GM03348 (cell line): ENCODE measurements at places on chromosomes 16 and 17.

GRCh38 chr16:26189536-26189935, 497.8 kb downstream of the HS3ST4 start:
- DNase-seq, result no peak

DNA sequence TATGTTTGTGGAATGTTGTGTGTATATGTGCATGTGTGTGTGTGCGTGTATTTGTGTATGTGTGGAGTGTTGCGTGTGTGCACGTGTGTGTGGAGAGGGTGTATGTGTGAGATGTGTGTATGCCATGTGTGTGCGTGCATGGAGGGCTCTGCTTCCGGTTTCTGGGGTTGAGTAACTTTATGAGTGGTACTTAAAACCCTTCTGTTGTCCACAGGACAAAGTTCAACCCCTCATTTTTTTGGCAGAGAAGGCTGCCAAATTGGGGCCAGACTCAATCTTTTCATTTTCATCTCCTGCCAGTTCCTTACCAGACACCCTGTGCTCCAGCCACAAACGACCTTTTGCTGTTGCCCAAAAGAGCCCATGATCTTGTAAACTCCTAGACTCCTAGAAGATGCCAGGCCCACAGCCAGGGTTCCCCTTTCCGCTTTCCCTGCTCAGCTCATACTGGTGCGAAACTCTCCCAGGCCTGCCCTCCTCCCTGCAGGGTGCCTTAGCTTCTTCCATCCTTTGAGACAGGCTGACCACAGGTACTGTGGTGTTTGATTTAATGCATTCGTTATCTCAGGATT, 100.2 kb downstream of the CMIP start:
- DNase-seq, result no peak

- DNase-seq, result no peak
Observed at GRCh38 chr16:60815033-60815432, 1221.2 kb downstream of the CDH8 start.

GRCh38 chr16:67537636-67538591, 9.3 kb downstream of the RIPOR1 start:
- DNase-seq, result peak; percentile 81

DNA sequence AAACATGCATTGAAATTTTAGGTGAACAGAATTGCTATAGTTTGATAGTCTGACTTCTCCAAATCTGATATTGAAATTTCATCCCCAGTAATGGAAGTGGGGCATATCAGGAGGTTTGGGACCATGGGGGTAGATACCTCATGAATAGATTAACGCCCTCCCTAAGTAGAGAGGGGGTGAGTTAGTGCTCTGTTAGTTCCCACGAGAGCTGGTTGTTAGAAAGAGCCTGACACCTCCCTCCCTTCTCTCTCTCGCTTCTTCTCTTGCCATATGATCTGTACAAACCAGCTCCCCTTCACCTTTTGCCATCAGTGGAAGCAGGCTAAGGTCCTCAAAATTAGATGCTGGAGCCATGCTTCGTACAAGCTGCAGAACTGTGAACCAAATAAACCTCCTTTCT, 78.8 kb downstream of the BRIP1 start:
- DNase-seq, result no peak

DNA sequence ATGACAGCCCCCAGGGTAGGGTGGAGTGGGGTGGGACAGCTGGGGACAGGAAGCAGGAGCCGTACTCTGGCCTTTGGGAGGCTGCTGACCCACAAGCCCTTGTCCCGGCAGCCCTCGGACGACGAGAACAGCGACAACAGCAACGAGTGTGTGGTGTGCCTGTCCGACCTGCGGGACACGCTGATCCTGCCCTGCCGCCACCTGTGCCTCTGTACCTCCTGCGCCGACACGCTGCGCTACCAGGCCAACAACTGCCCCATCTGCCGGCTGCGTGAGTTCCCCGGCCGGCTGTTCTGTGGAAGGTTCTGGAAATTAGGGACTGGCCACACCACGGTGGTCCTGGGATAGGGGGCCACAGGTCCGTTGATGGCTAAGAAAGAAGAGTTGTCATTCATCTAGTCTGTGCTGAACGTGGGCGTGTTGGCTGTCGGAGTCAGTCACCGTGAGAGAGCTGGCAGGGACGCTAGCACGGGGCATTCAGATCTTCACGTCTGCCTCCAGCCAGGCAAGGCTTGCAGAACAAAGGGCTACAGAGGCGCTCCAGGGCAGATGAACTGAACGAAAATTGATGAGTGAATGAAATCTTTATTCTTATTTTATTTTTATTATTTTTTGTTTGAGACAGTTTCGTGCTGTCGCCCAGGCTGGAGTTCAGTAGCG, 19.8 kb upstream of the NUDT16L1 start:
- DNase-seq, result no peak

DNA sequence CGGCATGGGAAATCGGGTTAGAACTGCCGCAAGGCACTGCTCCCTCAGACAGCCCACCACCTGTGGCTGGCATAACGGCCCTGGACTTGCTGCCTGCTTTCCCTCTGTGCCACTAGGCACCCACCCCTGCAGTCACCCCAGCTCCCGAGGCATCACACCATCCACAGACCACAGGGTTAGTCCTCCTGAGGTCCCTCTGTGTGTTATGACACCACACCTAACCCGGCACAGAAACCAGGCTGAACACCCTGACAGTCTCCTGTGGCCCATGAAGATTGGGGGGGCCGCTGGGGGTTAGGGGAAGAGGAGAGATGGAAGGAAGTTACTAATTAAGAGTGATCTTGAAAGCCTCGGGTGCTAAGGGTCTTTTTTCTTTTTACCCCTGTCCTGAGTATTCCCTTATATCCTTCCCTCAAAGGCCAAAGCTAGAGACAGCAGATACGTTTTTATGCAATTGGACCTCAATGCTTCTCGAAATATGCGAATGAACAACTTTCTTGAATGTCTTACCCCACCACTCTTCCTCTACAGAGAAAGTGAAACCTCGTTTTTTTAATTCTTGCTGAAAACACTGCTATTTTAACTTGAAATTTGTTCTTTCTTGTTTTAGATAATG, 7.0 kb downstream of the CYTH1 start:
- no peak for DNase-seq

- DNase-seq, result no peak
Observed at GRCh38 chr17:46842835-46843234, 8.5 kb upstream of the WNT9B start.

DNA sequence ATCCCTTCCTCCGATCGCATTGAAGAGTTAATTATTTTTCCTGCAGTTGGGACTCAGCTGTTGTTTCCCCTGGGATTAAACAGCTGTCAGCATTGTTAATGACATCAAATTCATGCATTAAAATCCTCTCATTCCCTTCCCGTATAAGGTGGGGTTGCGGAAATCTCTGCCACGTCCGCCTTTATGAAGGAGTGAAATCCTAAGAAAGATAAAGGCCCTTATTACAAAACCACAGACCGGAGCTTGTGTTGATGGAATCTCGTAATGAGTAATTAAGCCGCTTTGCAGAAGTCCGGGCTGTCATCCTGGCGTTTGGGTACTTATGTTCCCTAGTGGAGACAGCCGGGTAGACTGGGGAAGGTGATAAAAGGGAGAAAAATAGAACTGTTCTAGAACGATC, 627.6 kb downstream of the MAF start:
- DNase-seq, result no peak

DNA sequence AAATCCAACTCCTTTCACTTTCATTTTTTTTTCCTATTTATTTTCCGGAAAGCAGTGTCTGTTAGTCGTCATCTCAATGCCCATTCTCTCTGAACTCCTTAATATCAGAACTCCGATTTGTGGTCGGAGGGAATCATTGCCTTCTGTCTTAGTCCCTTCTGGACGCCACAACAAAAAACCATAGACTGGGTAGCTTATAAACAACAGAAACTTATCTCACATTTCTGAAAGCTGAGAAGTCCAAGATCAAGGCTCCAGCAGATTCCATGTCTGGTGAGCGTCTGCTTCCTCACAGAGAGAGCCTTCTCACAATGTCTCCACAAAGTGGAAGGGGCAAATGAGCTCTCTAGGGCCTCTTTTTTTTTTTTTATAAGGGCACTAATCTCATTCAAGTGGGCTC, 296.6 kb upstream of the CDH11 start:
- no peak for DNase-seq
